ENCODE measurements at places on chromosomes 4 and X. TPM values are rescaled to one million over a fixed set of nuclear protein-coding genes. Genes with fewer than 3 reads are reported as not detected.

The PRDX4 gene
- 179 TPM for total RNA-seq

DNA sequence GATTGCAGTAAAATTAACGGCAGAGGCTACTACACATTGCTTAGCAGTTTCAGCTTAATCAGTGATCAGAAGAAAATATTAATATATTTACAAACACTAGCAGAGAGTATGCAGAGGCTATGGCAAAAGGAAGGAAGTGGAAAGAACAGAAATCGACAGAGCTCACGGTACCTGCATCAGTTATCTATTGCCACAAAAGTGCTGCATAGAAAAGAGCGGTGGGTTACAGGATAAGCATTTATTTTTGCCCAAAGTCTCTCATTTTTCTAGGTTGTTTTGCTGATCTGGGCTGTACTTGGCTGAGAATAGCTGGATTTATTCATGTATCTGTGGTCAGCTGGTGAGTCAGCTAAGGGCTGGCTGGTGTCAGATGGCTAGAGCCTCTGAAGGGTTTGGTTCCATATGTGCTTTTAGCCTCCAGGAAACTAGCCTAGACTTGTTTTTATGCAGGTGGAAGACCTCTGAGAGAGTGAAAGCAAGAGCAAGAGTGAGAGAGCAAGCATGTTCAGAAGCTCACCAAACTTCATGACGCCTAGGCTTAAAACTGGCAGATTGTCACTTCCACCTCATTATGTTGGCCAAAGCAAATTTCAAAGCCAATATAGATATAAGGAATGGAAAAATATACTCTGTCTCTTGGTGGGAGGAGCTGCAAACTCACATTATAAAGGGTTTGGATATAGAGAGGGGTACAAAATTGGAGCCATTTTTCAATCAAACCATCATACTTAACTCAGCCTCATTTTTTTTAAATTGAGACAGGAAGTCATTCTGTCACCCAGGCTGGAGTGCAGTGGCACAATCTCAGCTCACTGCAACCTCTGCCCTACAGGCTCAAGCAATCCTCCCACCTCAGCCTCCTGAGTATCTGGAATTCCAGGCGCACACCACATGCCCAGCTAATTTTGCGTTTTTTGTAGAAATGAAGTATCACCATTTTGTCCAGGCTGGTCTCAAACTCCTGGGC, 153.2 kb upstream of the RPL34 start:
- DNase-seq = peak; percentile 43

GRCh38 chr4:1179089-1179441, 6.7 kb upstream of the SPON2 start:
- DNase-seq = no peak

GRCh38 chr4:165308166-165308565, 19.3 kb upstream of the MSMO1 start:
- no peak for DNase-seq

DNA sequence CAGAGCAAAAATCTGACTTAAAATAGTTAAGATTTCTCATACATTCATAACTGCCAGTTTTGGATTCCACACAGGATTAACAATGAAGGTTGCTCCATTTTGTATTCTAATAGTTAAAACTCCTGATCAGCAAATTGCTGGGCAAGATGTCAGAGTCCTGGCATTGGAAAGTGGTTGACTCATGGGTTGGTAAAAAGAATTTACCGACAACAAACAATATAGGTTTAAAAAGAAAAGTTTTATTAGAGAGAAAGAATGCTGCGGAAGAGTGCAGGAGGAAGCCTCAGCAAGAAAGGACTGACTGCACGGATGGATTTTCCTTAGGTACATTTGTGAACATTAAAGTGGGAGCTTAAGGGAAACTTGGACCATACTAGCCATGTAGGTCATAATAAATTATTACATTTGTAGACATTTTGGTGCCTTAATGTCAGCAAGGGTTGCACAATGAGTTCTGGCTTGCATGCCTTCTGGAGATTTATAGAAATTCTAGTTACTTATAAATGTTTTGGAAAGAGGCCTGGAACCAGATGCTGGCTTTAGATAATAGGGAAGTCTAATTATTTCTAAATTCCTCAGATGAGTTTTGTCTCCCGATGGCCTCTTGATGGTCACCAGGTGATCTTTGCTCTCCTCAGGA, 25.4 kb upstream of the IL2 start:
- DNase-seq = peak; percentile 73

DNA sequence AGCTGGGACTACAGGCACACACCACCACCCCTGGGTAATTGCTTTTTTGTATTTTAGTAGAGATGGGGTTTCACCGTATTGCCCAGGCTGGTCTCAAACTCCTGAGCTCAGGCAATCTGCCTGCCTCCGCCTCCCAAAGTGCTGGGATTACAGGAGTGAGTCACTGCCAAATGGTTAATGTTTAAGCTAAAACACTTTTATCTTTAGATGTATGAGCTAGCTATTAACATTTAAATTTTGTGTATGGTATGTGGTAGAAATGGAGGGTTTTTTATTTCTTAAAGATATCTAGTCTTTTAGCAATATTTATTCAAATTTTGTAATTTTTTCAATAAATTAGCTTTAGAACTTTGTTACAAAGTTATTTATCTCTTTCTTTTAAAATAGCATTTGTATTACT, 1659.8 kb upstream of the ADGRL3 start:
- DNase-seq = peak; percentile 5

All from umbilical cord (tissue), 2 donors.